ENCODE measurements at places on chromosomes 12 and 14.

- no peak for DNase-seq
Observed at GRCh38 chr12:125145196-125145595, 80.0 kb downstream of the AACS start.

DNA sequence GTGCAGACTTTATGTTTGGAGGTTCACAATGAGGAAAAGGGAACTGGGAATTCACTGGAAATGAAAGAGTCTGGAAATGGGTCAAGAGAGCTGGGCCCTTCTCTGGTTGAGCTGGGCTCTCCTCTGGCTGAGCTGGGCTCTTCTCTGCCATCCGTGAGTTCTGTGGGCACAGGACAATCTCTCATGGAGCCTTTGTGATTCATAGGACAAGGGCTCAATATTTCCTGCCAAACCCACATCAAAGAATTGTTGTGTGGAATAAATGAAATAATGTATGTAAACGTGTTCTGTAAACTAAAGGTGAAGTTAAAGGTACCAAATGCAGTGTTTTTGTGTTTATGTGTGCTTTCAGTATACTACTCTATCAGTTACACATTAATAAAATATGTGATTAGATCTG lies 95.5 kb upstream of the OVCH1 start:
- DNase-seq, result no peak

- DNase-seq, result no peak
Observed at GRCh38 chr12:121628037-121628436, 1.7 kb downstream of the ORAI1 start.

GRCh38 chr12:110403976-110404682 lies 621 bp upstream of the ANAPC7 start:
- DNase-seq, result no peak

DNA sequence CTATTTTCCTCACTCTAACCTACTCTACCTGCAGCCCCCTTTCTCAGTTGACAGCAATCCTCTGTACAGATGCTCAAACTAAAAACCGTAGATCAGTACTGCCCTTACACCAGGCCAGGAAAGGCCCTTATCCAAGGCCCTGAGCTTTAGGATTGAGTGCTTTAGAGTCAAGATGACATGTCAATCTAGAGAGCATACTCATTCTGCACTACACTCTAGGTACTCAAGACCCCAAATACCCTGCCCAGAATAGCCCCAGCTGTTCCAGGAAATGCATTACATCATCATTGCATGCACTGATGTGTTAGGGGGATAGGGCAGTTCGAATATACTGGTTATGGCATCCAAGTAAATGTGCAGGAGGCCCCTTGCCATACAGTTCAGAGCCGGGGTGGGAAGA lies 3.5 kb upstream of the PHLDA1 start:
- no peak for DNase-seq

DNA sequence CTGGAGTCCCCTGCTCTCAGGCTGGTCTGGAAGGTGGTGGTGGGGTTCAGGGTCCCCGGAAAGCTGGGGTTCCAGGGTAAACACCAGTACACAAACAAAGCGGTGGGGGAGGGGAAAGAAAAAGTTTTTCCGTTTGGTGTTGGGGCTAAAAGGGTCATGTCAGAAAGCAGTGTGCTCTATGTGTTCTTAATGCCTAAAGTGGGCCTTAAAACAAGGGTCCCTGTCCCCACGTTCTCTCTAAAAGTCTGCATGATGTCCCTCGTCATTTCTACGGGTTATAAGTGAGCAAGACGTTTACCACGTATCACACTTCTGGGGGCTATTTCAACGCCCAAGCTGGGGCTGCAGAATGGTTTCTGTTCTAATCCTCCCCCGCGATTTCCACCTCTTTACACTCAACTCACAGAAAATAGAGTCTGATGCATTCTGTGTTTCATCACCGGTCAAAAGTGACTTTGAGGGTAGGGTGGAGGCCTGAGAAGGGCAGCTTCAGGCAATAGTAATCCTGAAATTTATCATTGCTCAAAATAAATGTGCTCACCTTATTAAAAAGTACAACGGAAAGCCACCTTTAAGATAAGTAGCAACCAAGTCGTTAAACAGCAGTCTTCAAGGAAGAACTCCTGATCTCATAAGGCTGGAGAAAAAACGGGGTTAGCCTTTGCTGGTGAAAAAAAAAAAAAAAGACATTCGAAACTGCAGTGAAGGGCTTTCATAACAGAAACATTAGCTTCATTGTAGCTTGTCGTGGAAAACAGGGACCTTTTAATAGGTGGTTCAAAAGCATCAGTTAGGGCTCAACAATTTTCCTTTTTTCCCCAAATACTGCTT lies 63.9 kb upstream of the PTGR2 start:
- no peak for DNase-seq

GRCh38 chr14:102138535-102138934 lies 1.2 kb upstream of the WDR20 start:
- DNase-seq, result no peak

GRCh38 chr12:109137055-109137454 lies 20.7 kb downstream of the ACACB start:
- no peak for DNase-seq

GRCh38 chr12:51345681-51346080 lies 798 bp downstream of the CELA1 start:
- no peak for DNase-seq

DNA sequence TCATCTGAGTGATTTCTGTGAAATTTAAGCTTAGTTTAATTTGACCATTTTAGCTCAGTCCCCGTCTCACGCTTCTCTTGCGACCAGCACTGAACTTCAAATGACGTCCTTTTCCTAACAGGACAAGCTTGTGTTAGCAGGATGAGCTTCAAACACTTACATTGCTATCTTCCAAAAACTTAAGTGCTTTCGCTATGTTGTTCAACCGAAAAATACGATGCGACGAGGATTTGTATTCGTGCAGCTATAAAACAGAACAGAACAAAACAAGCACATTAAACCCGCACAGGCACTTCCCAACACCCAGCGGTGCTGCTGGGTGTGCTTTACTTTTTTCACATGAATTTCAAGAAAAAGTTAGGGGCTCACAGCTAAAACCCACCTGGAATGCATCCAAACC lies 64.2 kb upstream of the DICER1 start:
- DNase-seq, result no peak

GRCh38 chr14:36718216-36718615 lies 56.6 kb downstream of the PAX9 start:
- no peak for DNase-seq

DNA sequence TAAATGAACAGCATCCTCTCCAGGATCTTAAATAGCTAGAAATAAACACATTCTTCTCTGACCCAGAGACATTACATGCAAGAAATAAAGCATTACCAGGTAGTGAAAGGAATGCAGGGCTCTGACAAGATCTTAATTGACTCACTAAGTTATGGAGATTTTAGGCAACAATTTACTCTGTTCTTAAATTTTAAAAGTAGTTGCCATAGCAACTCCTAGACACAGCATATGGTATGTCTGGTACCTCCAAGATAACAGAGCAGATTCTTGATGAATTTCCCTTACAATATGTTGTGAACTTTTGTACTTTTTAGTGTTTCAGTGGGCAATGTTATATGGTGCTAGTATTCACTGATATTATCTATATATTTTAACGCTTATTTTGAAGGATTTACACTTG lies 76.7 kb upstream of the G2E3 start:
- DNase-seq, result no peak

GRCh38 chr12:56188778-56189098 lies 545 bp downstream of the SMARCC2 start:
- no peak for DNase-seq

GRCh38 chr12:77845831-77846230 lies 15.1 kb downstream of the NAV3 start:
- no peak for DNase-seq

DNA sequence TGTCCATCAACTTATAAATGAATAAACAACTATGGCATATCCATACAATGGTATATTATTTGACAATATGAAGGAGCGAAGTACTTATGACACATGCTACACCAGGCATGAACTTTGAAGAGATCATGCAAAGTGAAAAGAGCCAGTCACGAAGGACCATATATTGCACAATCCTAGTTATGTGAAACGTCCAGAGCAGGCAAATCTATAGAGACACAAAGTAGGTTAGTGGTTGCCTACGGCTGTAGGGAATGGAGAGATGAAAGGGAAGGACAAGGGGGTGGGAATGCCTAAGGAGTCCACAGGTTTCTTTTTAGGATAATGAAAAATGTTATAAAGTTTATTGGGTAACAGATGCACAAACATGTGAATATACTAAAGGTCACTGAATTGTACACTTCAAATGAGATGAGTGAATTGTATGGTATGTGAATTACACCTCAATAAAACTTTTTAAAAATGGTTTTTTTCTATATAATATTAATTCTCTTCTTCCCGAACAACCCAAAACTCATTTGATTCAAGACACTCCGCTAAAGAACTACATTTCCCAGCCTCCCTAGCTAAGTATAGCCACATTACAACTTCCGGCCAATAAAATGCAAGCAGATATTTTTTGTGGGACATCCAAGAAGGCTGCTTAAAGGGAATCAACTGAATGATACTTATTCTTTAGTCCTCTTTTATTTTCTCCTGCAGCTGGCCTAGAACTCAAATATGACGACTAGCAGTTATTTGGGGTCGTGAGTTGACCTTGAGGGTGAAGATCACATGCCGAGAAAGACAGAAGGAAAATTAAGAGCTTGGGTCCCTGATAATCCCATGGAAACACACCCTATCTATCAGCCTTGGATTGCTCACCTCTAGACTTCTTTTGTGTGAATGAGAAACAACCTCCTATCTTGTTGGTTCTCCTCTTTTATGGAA lies 187.2 kb downstream of the TTC8 start:
- DNase-seq, result no peak

DNA sequence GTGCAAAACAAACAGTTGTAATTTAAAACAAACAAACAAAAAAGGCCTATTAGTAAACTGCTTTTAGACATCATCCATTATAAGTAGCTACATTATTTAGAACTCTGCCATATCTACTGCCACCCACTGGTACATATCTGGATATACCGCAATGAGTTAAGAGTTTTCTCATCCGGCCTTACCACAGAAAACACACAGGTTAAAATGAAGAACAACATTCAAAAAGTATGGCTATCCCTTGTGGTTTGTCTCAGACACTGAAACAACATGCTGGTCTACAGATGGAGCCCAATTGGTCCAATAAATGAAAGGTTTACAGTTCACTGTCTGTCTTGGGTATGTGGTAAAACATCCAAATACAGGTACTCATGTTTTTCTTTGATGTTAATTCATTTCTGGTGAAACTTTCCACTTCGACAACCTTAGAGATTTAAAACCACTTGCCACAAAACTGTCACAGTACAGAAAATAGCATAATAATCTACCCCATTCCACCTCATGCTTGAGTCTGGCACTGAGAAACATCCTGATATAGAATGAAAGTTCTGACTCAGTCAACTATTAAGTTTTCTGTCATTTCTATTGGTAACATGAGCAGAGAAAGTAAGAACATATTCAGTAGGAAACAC lies 354.3 kb downstream of the CEP128 start:
- no peak for DNase-seq

DNA sequence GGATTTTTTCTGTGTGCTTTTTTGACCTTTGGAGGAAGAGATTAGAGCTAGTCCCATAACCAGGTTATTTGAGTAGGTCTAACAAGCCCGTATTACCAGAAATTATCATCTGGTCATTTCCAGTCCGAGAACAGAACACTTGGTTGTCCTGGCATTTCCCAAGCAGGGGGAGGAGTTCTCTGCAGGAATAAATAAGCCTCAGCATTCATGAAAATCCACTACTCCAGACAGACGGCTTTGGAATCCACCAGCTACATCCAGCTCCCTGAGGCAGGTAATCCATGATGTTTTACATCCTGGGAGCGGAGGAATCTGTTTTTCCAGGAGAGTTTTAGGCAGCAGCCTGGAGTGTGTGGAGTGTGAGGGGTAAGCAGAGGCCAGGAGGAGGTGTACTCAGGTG lies at the start of gene SERPINA3:
SERPINA3 (plus strand) TSS at position 218 of the 400 bp plus-strand sequence. CDS start 2,051 bp downstream, outside the sequence.
- DNase-seq, result no peak

- no peak for DNase-seq
Observed at GRCh38 chr12:28891126-28891525, 258.0 kb upstream of the FAR2 start.

GRCh38 chr14:36582011-36582873 lies at the start of gene NKX2-8:
Gene NKX2-8, minus strand, starts transcription at chr14:36582614. Its CDS starts 225 bp downstream, at chr14:36582389.
- no peak for DNase-seq

GRCh38 chr12:85507456-85507855 lies 227.4 kb downstream of the ALX1 start:
- DNase-seq, result no peak

GRCh38 chr14:89452281-89452680 lies 35.2 kb upstream of the FOXN3 start:
- no peak for DNase-seq

- DNase-seq, result no peak
Observed at GRCh38 chr14:77088219-77088618, 9.8 kb upstream of the CIPC start.

GRCh38 chr14:61526405-61527312 lies 168.7 kb upstream of the HIF1A start:
- no peak for DNase-seq

DNA sequence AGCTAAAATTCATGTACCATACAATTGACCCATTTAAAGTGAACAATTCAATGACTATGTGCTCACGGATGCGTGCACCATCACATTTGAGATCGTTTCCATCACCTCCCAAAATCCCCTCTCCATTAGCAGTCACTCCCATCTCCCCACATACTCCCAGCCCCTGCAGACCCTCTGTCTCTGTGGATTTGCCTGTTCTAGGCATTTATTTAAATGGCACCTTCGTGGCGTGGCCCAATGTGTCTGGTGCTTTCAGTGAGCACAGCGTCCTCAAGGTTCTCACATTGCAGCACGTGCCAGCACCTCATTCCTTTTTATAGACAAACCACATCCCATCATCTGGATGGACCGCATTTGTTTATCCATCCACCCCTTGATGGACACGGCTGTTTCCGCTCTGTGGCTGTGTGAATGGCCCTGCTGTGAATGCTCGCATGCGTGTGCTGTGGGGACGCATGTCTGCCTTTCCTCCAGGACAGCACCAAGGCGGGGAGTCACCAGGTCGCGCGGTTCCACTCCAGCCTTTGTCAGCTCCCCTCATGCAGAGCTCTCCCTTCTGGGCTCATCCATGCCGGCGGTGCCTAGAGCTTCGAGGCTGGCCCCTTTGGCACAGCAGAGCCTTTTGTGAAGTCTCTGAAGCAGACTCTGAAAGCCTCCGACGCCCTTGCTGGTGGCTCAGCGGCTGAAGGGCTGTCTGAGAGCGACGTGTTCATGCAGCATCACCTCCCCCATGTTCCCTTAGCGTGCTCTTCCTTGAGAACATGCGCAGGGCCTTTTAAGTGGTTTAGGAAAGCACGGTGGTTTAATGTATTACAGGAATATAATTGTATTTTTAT lies 184.4 kb downstream of the KIF26A start:
- DNase-seq, result no peak

- peak; percentile 24 for DNase-seq
Observed at GRCh38 chr14:100076133-100076532, 10.9 kb downstream of the EVL start.

GRCh38 chr14:91872517-91873470 lies 5.5 kb upstream of the TC2N start:
- DNase-seq, result no peak

DNA sequence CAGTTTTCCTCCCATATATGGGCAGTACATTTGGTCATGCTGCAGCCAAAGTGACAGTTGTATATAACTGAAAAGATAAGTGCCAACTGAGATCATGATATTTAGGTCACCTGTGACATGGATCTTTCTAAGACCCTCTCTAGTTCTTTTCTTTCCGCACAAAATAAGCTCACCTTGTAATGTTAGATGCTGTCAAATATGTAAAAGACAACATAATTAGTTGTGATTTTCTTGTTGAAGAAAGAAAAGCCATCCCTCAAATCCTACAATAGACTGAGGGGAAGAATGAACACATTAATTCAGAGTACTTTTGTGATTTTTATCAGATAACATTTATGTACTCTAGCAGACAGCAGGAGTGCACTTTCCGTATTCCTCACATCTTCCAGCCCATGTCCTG lies 37.4 kb downstream of the OVCH1 start:
- DNase-seq, result no peak

GRCh38 chr14:26845151-26845818 lies 247.5 kb upstream of the NOVA1 start:
- DNase-seq, result no peak

Data from SIG-M5 (cell line).